Stimulated activated CD4-positive, alpha-beta T cell treated with anti-CD3 and anti-CD28 coated beads, Interleukin-12 subunit alpha, Interleukin-12 subunit beta, amount 100 ng/mL, for 24 hours (primary cell): ENCODE measurements at places on chromosomes 12 and 14.

DNA sequence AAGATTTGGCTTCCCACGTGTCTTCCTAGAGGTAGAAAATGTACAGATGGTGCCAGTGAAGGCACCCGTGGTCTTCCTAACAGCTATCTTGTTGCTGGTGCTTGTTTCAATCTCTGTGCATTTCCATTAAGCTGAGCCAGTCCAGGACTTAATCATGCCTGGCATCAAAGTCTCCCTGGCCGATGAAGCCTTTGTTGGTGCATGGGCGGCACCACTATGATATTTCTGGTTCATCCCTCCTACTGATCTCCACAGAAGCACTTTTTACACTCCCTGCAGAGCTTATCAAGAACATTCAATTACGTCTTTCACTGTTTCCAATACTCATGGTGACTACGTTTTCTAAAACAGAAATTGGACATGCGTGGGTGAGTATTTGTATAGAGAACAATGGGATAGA is 128.4 kb downstream of the TTC8 start:
- no peak for DNase-seq

DNA sequence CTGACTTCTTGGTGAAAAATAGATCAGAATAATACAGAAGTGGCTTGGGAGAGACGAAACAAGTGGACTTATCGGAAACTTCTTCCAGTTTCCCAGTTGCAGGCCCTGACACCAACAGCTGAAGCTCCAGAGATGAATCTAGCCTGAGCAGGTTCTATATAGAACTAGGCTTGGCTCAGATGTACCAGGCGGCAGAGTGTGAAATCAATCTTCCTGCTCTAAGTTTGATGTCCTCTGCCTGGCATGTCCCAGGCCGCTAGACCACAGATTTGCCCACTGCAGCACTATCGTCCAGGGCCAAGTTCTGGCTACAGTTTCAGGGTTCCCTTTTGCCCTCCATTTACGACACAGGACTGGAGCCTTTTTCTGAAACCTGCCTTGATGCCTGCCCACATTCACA is 91.3 kb upstream of the PLEKHA5 start:
- no peak for DNase-seq

DNA sequence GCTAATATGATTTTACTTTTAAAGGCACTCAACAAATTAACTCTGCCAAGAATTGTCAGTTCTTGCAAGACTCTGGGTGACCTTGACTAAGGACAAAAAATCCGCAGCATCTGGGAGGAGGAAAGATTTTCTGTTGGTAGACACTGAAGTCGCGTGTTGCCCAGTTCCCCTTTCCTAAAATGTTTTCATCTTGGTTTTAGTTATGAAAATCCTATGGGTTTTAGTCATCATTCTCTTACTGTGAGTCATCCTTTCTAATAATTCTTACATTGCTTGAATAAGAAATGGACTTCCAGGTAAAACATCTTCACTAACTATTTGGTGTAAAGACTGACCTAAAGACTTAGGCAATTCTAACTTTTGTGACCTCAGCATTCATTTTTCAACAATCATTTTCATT is 9.1 kb downstream of the GSG1 start:
- no peak for DNase-seq

DNA sequence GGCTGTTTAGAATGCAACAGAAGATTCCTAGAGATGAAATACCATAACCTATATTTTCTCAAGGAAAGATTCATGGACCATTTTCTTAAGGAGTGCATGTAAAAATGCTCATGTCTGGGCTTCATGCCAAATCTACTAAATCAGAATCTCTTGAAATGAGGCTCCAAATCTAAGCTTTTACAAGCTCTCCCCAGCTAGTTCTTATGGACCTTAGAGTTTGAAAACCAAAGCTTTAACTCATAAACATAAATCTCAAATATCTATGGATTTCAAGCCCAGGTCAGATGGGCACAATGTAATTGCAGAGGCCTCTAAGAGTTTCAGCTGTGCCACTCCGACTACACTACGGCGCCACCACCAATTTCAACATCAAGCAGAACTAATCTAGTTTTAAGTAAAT is 117.3 kb upstream of the CAND1 start:
- DNase-seq: no peak

GRCh38 chr14:86654558-86655184 is 1124.7 kb downstream of the FLRT2 start:
- peak; percentile 19 for DNase-seq
